ENCODE measurements at places on chromosomes 1 and 21.

- no peak for DNase-seq
Measured at GRCh38 chr1:245552331-245552730, 397.5 kb downstream of the KIF26B start.

DNA sequence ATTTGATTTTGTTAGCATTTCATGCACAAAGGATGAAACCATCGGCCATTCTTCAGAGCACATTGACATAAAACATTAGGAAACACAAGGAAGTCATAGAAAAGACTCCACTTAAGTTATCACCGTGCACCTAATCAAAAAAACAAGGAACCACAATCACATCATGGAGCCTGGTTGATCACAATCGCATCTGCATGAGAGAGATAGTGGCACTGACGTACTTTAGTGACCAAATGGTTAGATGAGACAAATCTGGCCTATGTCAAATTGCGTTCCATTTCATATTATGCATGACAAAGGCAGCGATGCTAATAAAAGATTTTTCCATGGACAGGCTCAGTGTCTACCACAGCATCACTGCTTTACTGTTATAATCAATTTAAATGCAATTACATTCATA is 571.8 kb upstream of the ADGRL2 start:
- DNase-seq, result no peak

DNA sequence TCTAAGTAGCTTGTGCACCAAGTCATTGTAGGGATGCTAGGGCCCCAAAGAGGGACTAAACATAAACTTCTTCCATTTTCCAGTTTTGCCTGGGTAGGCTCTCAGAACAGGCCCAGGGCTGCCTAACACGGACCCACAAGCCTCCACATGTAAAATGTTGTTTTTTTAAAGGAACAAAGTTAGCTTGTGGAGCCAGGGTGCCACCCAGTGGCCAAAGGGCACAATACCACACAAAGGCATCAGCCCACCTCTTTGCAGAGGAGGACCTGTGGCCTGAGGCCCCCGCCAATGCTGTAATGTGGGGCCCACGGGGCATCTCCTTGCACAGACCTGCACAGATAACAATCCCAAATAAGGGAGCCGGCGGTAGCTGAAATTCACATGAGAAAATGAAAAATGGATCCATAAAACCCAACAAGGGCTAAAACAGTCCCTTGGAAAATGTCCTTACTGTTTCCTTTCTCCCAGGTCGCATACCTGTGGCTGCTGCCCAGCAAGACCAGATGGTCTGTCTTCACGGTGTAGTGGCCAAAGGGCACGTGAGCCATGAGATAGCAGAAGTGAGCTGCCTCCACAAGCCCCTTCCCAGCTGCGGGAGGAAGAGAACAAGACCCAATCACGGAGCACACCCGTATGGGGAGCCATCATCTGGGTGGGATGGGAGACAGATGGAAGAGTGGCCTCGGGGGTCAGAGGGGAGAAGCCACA is 23.8 kb downstream of the SEC16B start:
- DNase-seq, result no peak

DNA sequence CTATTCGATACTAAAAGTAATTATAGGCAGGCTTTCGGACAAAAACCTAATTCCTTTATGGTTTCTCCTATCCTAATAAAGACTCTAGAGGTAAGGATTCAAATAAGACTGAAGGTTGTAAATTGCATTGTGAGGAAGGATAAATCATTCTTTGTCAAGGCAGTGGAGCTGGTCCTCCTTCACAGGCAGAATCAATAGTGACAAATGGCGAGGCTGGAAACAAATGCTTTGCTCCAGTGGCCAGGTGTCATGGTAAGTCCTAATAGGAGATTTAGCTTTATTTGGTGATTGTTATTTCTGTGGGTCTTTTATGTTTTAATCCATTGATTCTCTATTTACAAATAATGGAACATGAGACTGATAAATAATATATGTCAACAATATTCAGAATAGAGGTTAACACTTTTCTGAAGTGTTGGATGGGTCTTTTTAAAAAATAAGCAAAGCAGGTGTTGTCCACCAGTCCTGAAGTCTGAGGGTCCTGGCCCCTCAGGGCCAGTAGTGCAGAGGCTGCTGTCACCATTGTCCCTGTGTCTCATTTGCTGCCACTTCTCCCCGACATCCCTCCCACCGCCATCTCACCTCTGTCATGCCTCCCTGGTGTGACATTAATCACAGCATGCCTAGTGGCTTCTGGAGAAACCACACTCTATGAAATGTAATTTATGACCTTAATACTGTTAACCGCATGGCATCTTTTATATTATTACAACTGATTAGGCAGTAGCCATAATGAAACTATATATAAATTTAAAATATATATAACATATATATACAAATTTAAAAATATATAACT is 120.9 kb upstream of the MAGI3 start:
- no peak for DNase-seq

Measured in vagina (tissue), 2 donors.